ENCODE measurements at places on chromosomes 6 and 20. TPM values are rescaled to one million over a fixed set of nuclear protein-coding genes. Genes with fewer than 3 reads are reported as not detected.

- no peak for DNase-seq
These were observed 6.4 kb downstream of the CHRNA4 start for GRCh38 chr20:63354636-63355350.

The HDGFL1 gene
- not detected for polyA plus RNA-seq

The MYL9 gene
- polyA plus RNA-seq: 391 TPM

GRCh38 chr6:16503970-16504415, 257.3 kb downstream of the ATXN1 start:
- DNase-seq: no peak

DNA sequence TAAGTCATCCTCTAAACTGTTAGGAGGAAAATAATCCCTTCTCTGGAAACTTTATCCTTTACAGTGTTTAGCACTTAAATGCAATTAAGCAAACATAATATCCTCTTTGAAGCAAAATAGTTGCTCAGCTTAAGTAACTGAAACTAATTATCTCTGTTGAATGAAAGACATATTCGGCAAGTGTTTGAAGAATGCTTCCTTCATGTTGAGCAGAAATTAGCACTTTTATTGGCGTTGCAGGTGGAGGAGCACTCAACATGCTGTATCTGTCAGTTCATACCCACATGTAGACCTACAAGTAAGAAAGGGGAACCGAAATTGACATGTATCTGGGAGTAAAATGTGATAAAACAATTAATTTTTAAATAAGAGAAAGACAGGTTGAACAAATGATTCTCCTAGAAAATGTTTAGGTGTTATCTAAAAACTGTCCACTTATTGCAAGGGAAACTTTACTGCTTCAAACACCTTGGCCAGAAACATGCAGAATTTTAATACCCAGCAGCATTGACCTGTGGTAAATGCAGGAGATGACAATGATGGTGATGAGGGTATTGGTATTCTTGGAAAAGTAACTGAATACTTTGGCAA, 987.0 kb upstream of the MAP3K7 start:
- DNase-seq: no peak

The MOXD1 gene
- 73.2 TPM for polyA plus RNA-seq

The APCDD1L gene
- polyA plus RNA-seq: not detected

GRCh38 chr6:143556529-143556928, 45.0 kb upstream of the FUCA2 start:
- DNase-seq: no peak

- DNase-seq: no peak
These were observed 87.3 kb downstream of the DTNBP1 start for GRCh38 chr6:15575357-15576033.

DNA sequence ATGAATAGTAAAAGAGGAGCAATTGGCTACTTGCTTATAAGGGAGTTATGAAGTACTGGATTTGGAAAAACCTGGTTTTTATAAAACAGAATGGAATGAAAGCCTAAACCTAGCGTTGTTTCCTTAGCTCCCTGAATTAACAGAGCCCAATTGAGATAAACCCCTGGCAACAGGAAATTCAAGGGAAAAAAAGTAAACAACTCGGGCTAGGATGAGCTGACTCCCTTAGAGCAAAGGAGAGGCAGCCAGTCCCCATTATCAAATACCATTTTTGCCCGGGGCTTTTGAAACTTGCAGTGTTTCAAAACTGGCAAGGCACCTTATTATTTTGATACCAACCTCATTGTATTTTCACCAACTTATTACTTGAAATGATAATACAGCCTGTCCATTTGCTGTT, 587.5 kb downstream of the CD109 start:
- no peak for DNase-seq

- peak; percentile 32 for DNase-seq
These were observed at the start of gene SLC44A4 for GRCh38 chr6:31878726-31879125. Gene SLC44A4, minus strand, starts transcription at chr6:31878997. Its CDS starts 17 bp downstream, at chr6:31878980.

GRCh38 chr20:31666258-31667042, 28.7 kb downstream of the COX4I2 start:
- no peak for DNase-seq

The NUP43 gene
- polyA plus RNA-seq: 32.1 TPM

- DNase-seq: no peak
These were observed 348.9 kb downstream of the NRN1 start for GRCh38 chr6:5657684-5658430.

The TXNDC5 gene
- 135 TPM for polyA plus RNA-seq

GRCh38 chr6:158879180-158879579, 60.0 kb upstream of the EZR start:
- no peak for DNase-seq

DNA sequence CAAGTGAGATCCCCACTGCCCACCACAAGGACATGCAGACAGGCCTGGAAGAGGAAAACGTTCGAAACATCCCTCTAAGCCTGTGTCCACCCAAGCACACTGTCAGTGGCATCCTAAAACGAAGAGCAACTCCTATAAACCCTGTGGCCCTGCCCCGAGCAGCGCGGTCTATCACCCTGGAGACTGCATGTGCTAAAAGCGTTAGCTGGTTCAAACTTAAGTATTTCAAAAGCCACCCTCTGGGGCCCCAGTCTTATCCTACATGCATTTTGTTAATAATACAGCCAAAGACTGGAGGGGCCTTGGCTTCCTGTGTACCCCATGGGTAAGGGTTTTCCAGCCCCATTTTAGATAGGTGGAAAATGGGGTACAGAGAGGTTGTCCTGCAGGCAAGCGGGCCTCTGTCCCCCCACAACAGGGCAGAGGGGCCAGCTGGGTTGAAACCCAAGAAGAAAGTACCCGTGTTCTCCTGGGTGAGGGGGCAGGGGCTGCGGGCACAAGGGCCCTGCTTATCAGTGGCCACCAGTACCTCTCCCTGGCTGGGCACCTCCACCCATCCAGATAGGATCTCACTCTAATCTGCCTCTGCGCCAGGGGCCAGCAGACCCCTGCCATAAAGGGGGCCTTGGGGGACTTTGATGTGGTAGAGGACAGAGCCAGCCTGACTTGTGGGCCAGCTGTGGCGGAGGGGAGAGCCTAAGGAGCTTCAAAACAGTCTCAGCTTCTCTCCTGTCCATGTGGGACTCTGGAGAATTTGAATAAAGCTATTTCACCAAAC, 28.3 kb downstream of the PREX1 start:
- DNase-seq: no peak

DNA sequence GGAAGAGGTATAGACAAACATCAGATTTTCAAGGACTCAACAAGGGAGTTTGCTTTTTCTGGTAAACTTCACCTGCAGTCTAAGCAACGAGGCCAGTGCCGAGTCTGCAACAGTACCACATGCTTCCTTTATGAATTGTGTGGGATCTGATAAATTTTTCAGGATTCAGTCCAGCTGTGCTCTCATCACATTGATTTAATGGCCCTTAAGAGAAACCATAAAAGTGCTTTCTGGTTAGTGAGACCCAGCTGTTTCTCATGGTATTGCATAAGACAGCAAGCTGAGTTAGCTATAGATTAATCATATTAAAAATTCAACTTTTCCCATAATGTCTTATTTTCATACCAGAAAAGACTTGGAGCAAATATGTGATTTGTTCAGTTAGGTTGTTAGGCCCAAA, 291.4 kb downstream of the CENPW start:
- no peak for DNase-seq

- no peak for DNase-seq
These were observed 1.7 kb downstream of the SDCBP2 start for GRCh38 chr20:1327241-1327653.

GRCh38 chr6:30884521-30885480, 482 bp downstream of the DDR1 start:
- peak; percentile 37 for DNase-seq

- DNase-seq: no peak
These were observed 6.3 kb downstream of the SMOC2 start for GRCh38 chr6:168447282-168447681.

GRCh38 chr20:53291548-53291947, 302.1 kb downstream of the ZNF217 start:
- no peak for DNase-seq

DNA sequence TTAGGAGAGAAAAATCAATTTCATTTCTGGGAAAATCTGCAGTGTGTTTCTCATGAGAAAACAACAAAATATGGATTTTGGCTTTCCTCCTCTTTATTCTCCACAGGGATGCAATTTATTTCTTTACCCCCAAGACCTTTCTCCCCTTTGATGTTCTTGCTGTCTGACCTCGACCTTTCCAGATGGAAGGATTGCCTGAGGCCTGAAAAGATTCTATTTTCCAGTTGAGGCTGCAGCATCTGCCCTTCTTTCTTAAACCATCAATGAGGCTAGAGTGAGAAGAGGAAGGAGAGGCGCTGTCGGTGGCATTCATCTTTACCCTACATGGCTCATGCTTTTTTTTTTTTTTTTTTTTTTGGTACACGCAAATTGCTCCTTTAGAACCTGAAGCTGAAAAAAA, 344.2 kb upstream of the BTBD3 start:
- no peak for DNase-seq

- DNase-seq: no peak
These were observed 49.7 kb downstream of the TP53INP2 start for GRCh38 chr20:34753706-34754461.

The KCNK16 gene
- 0.33 TPM for polyA plus RNA-seq

The BANF2 gene
- polyA plus RNA-seq: not detected

DNA sequence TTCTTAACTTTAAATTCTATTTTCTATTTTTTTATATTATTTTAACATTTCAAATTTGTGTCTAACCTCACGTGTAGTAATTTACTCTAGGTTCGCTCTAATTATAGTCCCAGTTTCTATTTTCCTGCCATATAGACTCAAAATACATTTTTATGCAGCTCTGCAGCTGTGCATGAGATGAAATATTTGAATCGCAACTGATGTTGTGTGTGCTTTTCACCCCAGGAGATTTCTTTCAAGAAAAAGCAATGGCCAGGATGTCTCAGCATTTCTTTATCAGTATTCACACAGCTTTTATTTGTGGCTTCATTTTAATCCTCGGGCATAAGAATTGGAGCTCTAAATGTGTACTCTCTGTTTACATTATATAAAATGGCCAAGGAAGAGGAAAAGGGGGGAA, 157.6 kb downstream of the HDGFL1 start:
- no peak for DNase-seq

- no peak for DNase-seq
These were observed 6.5 kb downstream of the RBM38 start for GRCh38 chr20:57397693-57398108.

GRCh38 chr20:5696011-5696559, 54.1 kb upstream of the SHLD1 start:
- no peak for DNase-seq

GRCh38 chr20:42204109-42204660, 586.0 kb upstream of the CHD6 start:
- no peak for DNase-seq

DNA sequence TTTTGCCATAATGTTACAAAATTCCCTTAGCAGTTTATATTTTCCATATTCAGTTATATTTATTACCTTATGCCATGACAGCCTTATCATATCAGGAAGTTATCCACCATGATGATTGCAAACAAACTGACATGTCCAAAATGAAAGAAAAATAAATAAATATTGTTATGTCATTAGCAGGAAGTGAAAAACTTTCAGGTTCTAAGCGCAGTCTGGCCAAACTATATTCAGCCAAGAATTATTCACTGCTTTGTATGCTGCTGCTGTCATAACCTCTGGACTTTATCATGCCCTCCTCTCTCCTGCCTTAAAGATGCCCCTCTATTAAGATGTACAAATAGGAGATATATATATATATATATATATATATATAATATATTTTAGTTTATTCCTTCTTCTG, 27.7 kb upstream of the DEFB112 start:
- DNase-seq: no peak

DNA sequence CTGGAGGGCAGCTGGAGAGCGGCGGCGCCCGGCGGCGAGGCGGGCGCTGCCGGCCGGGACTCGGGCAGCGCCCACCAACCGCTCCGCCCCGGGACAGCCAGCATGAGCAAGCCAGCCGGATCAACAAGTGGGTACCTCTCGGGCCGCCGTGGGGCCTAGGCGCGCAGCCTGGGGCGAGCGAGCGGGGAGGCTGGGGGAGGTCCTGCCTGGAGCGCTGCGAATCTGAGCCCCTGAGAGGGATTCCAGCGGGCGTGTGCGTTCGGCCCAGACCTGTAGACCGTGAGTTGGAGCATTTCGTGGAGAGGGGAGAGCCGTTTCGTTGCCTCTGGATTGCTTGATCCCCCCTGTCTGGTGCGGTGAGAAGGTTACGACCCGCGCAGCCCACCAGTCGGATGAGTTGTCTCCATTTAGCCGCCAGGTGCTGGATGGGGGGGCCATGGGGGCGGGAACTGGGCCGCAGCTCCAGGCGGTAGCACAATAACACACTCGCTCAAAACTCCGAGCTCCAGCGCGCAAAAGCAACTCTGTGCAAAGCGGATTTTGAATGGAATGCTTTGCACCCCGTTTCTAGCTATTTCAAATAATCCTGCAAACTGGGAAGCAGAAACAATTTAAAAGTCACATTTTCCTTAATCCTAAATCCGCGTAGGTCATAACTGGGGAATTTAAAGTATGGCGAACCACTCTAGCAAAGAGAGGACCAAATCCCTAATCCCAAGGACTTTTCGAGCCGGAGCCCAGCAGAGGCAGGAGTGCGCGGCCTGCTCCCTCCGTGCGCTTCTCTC, 1.0 kb downstream of the NR2E1 start:
- no peak for DNase-seq

DNA sequence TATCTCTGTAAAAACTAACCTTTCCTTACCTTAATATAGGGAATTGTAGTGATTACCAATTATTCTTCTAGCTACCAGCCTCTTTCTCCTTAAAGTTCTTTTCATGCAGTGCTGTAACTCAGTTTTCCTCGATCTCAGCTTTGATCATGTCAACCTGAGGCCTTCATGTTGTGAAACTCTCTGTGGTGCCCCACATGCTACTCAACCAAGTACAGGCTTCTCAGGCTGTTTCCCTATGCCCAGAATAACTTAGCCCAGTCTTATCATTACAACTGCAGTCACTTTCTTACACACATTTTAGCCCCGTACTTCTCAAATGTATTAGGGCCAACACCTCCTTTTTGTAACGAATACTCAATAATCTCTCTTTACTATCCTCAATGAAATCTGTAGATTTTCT, 90.1 kb upstream of the SUPT3H start:
- no peak for DNase-seq

DNA sequence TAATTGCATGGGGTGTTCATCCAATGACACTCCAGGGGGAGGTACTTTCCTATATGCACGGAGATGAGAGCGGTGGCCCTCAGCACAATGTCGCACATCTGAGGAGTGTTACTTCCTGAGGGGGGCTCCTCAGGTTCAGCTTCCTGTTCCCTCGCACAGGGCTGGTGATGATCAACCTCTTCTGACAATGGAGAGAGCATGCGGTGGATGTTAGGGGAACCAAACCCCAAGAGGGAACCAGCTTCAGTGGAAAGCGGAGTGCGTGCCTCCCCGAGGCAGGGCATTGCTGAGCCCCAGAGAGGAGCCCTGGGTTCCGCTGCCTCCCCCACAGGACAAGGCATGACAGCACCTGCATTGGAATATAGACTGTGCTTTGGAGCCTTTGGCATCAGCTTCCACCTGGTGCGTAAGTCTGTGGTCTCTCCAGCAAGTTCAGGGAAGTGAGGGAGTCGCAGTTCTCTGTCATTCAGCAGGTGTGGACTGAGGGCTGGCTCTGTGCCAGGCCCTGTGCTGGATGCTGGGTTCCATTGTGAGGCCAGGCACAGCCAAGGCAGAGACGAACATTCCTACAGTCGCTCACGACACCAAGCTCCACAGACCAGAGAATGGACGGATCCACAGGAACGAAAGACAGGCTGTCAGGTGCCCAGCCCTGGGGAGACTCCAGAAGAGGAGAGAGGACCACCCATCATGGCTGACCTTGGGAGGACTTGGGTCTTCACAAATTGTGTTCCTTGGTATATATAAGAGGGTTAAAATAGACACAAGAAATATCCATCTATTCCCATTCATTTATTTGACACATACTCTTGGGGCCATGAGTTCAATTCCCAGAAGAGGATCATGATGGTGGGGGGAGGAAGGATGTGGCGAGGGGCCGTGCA, 3.9 kb upstream of the ZNF831 start:
- DNase-seq: no peak

Data from right lung (tissue), 10 donors.